Activated CD4-positive, alpha-beta T cell treated with anti-CD3 and anti-CD28 coated beads for 48 hours (primary cell): ENCODE measurements at places on chromosomes 11 and 22.

- DNase-seq, result no peak
Measured at GRCh38 chr11:79068356-79068755, 372.5 kb downstream of the TENM4 start.

GRCh38 chr22:29116397-29117123 lies 43.7 kb downstream of the KREMEN1 start:
- no peak for DNase-seq

DNA sequence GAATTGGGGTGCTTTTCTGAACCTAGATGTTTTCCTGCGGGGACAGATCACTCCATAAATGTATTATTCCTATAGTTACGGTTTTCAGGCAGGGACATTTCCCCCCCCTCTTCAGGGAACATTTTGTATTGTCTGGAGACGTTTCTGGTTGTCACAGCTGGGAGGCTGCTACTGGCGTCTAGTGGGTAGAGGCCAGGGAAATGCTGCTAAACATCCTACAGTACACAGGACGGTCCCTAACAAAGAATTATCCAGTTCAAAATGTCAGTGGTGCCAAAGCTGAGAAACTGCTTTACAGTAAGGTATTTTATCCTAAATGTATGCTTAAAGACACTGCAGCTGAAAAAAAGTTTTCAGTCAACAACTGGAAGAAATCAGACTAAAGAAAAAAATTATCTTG lies 19.4 kb downstream of the PIWIL4 start:
- no peak for DNase-seq

DNA sequence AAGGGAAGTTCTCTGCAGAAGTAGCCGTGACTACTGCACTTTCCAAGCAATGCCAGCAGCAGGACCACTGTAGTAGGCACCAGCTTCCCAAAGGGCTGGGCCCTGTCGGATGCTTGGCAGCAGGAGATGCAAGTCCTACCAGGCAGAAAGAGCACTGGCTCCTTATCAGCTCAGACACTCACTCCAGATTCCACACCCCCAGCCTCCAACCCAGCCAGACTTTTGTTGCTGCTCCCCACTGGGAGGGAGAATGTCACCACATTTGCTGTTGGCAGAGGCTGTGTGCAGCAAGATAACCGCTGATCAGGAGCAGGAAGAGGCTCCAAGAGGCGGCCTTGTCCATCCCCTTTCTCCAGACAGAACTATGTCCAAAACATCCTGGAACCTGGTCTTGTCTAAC lies 118.7 kb downstream of the C11orf58 start:
- DNase-seq, result no peak

- no peak for DNase-seq
Measured at GRCh38 chr11:34397811-34398210, 40.0 kb upstream of the ABTB2 start.

DNA sequence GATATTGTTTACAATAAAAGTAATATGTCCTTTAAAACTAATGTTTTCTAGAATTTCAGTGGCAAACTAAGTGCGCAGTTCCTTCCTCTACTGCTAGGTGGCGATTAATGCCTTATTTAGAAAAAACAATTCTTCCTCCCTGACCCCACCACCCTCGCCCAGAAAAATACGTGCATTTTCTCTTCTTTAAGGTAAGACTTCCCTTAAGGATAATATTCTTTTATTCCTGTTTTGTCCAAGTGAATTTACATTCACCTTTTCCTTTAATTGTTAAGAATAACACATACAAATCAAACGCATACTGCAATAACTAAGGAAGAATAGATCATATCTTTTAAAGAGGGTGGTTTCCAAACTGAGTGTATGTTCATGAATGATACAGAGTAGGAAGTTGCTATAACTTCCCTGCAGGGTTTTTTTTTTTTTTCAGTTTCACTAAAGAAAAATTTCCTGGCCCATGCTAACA lies 17.0 kb upstream of the PSMA1 start:
- DNase-seq, result peak; percentile 49

- DNase-seq, result no peak
Measured at GRCh38 chr22:48690583-48691317, 1136.9 kb downstream of the BRD1 start.

GRCh38 chr11:101336858-101337257 lies 207.2 kb upstream of the PGR start:
- no peak for DNase-seq

- DNase-seq, result no peak
Measured at GRCh38 chr22:43564859-43565258, 153.0 kb downstream of the MPPED1 start.

DNA sequence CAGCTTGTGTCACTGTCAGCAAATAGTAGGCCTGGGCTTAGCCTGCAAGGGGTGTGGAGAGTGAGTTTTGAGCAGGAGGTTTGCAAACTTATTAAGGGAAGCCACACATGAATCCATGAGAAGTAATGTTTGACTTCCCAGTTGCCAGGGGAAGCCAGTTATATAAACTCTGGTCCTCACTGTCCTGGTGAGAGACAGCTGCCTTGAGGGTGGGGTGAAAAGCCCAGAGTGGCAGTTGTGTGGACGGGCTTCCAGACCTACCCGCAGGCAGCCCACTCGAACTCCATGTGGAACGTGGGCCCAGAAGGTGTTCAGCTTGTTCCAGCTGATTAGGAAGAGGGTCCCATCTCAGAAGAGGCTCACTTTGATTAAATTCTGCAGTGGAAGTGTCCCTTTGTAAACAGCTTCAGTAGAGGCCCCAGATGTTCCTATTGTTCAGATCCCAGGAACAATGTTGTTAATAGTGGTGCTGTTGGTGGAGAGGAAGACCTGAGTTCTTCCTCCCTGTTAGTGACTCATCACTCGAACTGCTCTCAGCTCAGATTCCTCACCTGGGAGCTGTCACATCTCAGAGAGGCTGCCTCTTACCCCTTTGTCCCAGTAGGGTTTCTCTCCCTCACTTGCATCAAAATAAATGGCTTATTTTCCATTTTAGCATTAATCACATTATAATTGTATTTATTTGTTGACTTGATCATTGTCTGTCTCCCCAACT lies 63.4 kb downstream of the GRAMD1B start:
- DNase-seq, result no peak

- DNase-seq, result no peak
Measured at GRCh38 chr11:6567371-6567745, 36.1 kb downstream of the RRP8 start.

DNA sequence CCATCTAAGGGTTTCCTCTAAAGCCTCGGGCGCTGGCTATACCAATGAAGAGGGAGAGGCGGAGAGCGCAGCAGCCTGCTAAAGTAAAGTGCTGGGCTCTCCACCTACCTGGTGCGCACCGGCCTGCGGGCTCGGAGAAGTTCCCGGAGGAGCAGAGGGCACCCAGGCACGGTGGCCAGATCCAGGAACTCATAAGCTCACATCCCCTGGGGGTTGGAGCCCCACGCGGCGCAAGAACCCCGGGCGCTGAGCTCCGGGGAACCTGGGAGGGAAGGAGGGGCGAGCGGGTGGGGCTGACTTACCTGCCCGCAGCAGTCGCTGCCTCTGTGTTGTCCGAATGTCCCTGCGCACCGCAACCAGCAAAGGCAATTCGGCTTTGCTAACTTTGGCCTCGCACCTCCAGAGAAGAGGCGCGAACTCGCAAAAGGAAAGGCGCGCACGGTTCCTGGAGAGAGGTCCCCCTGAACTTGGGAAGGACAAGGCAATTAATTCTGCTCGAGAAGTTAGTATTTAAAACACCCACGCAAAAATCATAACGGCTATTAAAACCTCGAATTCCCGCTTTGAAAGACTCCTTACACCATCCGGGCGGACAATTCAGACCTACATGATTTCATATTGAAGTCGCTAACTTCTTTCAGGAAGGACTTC lies 127.6 kb upstream of the C11orf58 start:
- no peak for DNase-seq

DNA sequence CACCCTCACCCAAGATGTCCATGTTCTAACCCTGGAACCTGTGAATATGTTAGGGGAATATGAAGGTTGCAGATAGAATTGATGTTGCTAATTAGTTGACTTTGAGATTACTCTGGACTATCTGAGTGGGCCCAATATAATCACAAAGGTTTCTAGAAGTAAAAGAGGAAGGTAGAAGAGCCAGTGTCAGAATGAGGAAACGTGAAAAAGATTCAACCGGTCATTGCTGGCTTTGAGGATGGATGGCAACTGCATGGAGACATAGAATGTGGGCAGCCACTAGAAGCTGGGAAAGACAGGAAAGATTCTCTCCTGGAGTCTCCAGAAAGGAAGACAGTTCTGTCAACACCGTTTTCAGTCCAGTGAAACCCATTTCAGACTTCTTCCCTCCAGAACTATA lies 86.6 kb downstream of the CLPB start:
- DNase-seq, result no peak

GRCh38 chr11:82996966-82997606 lies 74.6 kb downstream of the RAB30 start:
- peak; percentile 61 for DNase-seq

- DNase-seq, result peak; percentile 51
Measured at GRCh38 chr11:67275606-67276409, 9.5 kb downstream of the GRK2 start.

DNA sequence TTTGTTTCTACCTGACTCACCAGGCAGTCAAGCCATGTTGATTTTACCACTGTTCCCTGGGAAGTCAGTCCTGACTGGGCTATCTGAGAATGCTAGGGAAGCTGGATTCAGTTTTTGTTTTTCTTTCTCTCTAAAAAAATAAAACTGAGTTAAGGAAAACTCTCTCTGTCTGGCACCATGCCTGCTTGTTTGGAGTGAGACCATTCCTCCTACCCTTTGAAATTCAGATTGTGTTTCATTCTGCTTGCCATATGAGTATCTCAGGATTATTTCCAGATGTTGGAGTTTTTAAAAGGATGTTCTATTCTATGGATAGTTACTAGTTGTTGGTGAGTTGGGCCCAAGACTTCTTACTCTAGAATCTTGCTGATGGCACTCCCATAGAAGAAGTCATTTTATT lies 1917.0 kb downstream of the LRRC4C start:
- no peak for DNase-seq

DNA sequence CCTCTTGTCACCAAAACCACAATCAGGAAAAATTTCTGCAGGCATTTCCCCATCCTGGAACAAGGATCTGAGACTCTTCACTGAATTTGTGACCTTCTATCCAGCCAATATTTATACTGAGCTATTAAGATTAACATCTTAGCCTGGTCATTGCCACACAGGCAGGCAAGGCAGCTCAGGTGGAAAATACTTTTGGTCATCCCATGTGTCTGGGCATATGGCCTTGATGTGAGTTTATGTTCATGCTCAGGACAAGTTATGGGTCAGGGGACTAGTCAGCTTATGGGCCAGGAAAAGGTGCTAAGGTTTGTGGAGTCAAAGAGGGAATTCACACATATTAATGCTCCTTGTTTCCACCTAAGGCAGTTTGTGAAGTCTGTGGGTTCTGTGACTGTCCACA lies 124.3 kb upstream of the TOP3B start:
- DNase-seq, result no peak

DNA sequence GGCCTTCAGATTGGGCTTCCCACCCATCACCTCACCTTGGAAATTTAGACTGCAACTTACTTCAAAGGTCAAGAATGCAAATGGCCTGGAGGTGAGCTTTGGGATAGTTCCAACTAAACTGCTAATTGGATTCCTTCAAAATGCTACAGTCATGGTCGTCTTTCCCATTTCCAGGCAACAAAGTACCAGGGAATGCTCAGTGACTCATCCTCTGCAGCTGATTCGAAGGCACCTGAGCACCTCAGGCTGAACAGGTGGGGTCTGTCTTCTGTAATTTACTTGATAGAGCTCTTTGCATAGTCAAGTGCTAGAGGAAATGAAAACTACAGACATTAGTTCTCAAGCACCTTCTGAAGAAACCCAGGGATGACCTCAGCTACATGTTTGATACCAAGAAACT lies 20.5 kb upstream of the FSHB start:
- DNase-seq, result no peak

- DNase-seq, result no peak
Measured at GRCh38 chr11:65363770-65364169, 9.2 kb downstream of the TIGD3 start.

- DNase-seq, result peak; percentile 34
Measured at GRCh38 chr22:21951931-21952465, 650 bp downstream of the PPM1F start.

DNA sequence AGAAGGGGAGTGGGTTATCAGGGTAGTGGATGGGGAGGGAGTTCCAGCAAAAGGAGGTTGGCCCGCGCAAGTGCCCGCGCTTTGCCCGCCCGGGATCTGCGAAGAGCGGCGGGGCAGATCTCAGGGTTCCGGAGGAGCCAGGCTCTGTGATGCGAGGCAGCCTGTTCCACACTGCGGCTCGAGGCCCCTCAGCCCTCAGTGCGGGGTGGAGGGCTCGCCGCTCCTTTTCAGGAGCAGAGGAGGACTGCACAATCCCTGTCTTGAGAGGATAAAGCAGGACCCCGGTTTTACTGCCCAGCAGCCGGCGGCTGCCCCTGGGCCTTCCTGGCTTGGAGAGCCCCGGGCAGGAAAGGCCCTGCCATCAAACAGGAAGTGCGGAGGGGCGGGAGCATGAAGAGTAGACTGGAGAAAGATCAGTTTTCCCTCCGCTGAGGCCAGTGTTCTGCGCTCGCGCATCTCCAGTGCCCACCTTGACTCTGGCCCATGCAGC lies 6.2 kb downstream of the SLC6A5 start:
- no peak for DNase-seq

DNA sequence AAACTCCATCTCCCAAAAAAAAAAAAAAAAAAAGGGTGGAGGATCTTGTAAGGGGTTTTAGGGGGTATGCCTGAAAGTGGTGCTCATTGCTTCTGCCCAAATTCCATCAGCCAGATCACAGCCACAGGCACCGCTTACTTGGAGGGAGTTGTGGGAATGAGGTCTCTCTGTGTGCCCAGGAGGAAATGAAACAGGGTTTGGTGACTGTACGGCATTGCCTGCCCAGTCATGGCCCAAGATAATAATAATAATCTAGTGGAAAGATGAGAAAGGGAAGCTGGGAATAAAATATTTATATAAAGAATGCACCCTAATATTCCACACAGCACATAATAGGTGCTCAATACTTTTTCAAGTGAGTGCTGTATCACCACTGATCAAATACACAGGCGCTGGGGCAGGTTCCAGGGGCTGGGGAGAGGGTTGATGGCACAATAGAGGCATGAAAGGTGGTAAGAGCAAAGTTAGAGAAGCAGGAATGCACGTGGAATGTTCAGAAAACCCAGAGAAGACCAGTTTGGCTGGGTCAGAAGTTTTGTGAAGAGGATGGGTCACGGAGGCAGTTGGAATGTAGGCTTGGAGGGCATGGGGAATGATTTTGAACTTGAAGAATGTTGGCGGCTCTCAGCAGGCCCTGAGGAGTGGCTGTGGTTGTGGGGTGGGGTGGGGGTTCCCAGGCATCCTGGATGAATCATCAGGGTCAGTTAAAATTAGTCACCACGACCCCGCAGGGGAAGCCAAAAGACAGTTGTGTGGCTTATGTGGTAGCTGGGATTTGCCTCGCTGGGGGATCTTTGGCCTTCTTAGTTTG lies 12.5 kb upstream of the MB start:
- DNase-seq, result peak; percentile 62
